ENCODE measurements at places on chromosomes 16 and 17.

GRCh38 chr16:17324451-17324850 is 146.3 kb downstream of the XYLT1 start:
- no peak for DNase-seq

- DNase-seq: no peak
These were observed 52.1 kb upstream of the MYOCD start for GRCh38 chr17:12613566-12613965.

DNA sequence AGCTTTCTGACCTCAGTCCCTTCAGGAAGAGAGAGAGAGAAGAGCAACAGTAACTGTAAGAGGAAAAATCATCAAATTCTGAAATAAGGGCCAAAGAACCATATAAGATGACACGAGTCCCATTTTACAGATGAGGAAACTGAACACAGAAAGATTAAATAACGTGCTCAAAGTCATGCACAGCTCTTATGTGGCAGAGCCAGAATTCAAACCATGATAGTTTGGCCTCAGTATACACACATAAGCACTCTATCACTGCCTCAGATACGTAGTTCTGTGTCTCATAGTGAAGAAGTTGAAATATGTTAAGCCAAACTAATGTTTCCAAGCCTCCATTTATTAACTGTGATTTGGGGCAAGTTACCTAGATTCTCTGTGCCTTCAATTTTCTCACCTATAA is 1.9 kb upstream of the ZNF19 start:
- no peak for DNase-seq

GRCh38 chr16:15672514-15673167 is 22.6 kb downstream of the NDE1 start:
- DNase-seq: peak; percentile 28

- DNase-seq: no peak
These were observed 32.4 kb downstream of the COTL1 start for GRCh38 chr16:84585467-84585866.

- DNase-seq: no peak
These were observed 28.9 kb downstream of the SLC7A5 start for GRCh38 chr16:87840271-87840978.

- DNase-seq: no peak
These were observed 882.4 kb upstream of the EEF2KMT start for GRCh38 chr16:5979905-5980550.

All from stimulated activated CD4-positive, alpha-beta T cell treated with anti-CD3 and anti-CD28 coated beads, Interleukin-12 subunit alpha, Interleukin-12 subunit beta, amount 100 ng/mL, for 4 hours (primary cell).